ENCODE measurements at places on chromosomes 16 and 17. TPM values are rescaled to one million over a fixed set of nuclear protein-coding genes. Genes with fewer than 3 reads are reported as not detected.

The RNF157 gene
- total RNA-seq: 1.4 TPM

The SLFN14 gene
- not detected for total RNA-seq

The PRDM7 gene
- not detected for total RNA-seq

The CLEC3A gene
- not detected for total RNA-seq

The FHOD1 gene
- 46.9 TPM for total RNA-seq

GRCh38 chr17:51674579-51675255, 414.4 kb downstream of the UTP18 start:
- no peaks in the 10 kb centered on the region for H3K27me3 ChIP-seq
- no peaks in the 10 kb centered on the region for H3K36me3 ChIP-seq
- no peak for DNase-seq
- no peaks in the 10 kb centered on the region for H3K4me1 ChIP-seq
- H3K4me3 ChIP-seq: no peak overlapping the region
- no peak overlapping the region for H3K27ac ChIP-seq

DNA sequence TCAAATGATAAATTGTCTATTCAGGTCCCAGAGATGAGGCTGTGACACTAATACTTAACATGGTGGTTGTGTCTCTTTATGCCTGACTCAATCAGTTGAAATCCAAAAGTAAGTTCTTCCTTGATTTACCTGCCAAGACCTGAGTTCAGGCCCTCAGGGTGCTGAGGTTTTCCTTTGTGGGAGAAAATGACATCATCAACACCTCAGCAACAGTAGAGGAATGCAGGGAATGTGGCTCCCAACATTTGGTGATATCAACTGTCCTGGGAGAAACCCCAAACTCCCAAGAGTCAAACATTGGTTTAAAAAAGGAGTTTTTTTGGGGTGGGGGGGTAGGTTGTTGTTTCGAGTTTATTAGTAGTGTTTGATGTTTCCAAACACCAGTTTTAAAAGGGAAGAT, 14.7 kb downstream of the RNF43 start:
- H3K4me1 ChIP-seq: no peaks in the 10 kb centered on the region
- no peak for DNase-seq
- H3K36me3 ChIP-seq: no peaks in the 10 kb centered on the region
- no peaks in the 10 kb centered on the region for H3K27me3 ChIP-seq

DNA sequence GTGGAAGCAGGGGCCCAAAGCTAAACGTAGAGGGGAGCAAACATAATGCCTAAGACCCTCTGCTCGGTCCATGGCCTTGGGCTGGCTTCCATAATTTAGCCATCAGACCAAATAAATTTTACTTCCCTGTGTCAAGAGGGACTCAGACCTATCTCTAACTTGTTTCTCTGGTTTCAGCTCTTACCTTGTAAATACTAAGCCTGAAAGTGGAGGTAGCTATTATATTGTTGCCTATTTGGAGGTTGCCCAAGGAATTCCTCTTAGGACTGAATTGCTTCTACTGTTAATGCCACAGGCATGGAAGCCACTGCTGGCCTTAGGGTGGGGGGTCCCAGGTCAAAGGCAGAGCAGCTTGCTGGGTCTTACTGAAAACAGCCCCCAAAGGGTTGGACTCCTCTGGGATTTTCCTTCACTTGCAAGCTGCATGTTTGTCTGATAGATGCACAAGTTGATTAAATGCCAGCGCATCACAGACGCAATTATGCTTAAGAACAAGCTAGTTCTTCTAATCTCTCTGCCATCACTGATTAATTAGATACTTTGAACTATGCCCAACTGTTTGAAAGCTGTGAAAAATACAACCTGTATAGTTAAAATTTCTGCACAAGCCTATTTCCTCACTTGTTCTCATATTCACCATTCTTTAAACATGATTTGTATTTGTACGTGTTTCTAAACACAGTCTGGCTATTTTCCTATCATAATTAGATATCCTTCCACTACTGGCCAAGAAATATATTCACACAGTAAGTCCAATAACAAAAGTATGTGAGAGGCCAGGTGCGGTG, 67.9 kb upstream of the HAS3 start:
- no peak overlapping the region for H3K27ac ChIP-seq
- no peak for DNase-seq
- no peaks in the 10 kb centered on the region for H3K4me1 ChIP-seq
- no peak overlapping the region for H3K4me3 ChIP-seq
- H3K36me3 ChIP-seq: peaks cover 4% of the 10 kb centered on the region

DNA sequence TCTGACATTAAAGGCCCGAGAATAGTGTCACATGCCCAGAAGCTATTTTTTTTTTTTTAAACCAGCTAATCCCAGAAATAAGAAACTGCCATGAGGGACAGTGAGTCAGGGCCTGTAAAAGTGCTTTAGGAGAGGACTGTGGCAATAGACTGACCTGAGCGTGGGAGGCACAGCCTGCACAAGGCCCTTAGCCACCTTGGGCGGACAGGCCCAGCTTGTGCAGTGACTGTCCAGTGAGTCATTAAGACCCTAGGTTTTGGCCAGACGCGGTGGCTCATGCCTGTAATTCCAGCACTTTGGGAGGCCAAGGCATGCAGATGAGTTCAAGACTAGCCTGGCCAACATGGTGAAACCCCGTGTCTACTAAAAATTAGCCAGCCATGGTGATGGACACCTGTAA, 343.0 kb upstream of the ZFHX3 start:
- H3K4me3 ChIP-seq: no peak overlapping the region
- no peak overlapping the region for H3K27ac ChIP-seq
- DNase-seq: no peak
- H3K4me1 ChIP-seq: no peaks in the 10 kb centered on the region
- H3K36me3 ChIP-seq: no peaks in the 10 kb centered on the region

DNA sequence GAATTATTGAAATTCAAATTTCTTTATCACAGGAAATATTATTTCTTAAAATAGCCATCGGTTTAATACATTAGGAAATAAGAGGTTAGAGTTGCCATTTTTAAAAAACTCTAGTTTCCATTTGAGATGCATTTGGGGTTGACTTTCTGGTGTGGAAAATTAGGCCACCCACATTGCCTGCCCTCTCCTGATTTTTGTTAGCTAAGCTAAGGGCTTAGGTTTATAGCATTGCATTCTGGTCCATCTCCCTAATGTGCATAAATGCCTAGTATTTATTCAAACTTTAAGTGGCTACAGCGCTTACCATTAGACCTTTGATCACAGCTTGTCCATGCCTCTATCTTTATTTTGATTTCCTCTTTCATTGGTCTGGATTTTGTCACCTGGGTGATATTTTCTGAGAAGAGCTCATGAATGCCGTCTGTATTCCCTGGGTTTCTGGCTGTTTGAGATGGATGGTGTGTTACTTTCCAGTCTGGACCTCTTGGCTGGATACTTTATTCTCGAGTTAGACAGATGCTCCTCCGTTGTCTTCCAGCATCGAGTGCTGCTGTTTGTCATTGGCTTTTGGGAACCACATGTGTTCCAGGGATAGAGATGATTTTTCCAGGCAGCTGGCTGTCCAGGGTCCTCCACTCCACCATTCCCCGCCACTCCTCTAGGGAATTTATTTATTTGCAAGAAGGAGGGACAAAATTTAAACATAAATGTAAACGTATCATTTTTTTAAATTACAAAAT, 120.3 kb downstream of the KATNIP start:
- H3K27me3 ChIP-seq: no peaks in the 10 kb centered on the region
- no peak for DNase-seq
- H3K4me1 ChIP-seq: no peaks in the 10 kb centered on the region
- H3K4me3 ChIP-seq: no peak overlapping the region
- H3K36me3 ChIP-seq: peaks cover 4% of the 10 kb centered on the region

- H3K27ac ChIP-seq: no peak overlapping the region
- no peaks in the 10 kb centered on the region for H3K27me3 ChIP-seq
- DNase-seq: no peak
- H3K4me3 ChIP-seq: no peak overlapping the region
- no peaks in the 10 kb centered on the region for H3K4me1 ChIP-seq
Measured at GRCh38 chr17:72745241-72745640, 347.2 kb downstream of the SLC39A11 start.

DNA sequence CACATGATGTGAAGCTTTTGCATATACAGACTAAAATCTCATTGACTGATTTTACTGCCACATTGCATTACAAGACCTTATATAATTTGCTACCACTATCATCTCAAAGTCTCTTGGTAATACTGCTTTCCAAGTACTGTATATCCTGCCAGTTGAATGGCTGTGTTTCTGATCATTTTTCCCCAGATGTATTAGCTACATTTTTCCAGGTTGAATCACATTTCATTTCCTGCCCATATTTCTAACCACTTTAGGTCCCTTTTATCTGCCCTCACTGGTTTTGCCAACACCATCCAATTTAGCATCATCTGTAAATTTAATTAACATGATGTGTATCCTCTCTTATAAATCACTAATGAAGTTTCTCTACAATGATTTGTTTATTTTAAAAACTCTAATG, 365.7 kb upstream of the PMFBP1 start:
- H3K27ac ChIP-seq: no peak overlapping the region
- no peaks in the 10 kb centered on the region for H3K27me3 ChIP-seq
- no peak for DNase-seq
- H3K4me1 ChIP-seq: peaks cover 6% of the 10 kb centered on the region

- peaks cover 7% of the 10 kb centered on the region for H3K36me3 ChIP-seq
- H3K4me1 ChIP-seq: peaks cover 17% of the 10 kb centered on the region
- H3K27ac ChIP-seq: peak overlapping the region; percentile 63
- H3K4me3 ChIP-seq: no peak overlapping the region
Measured at GRCh38 chr17:80789356-80789902, 202.2 kb upstream of the CHMP6 start.

GRCh38 chr16:87687126-87687910, 78.5 kb downstream of the KLHDC4 start:
- H3K27me3 ChIP-seq: no peaks in the 10 kb centered on the region
- no peak overlapping the region for H3K4me3 ChIP-seq
- no peak overlapping the region for H3K27ac ChIP-seq
- peaks cover 5% of the 10 kb centered on the region for H3K4me1 ChIP-seq

DNA sequence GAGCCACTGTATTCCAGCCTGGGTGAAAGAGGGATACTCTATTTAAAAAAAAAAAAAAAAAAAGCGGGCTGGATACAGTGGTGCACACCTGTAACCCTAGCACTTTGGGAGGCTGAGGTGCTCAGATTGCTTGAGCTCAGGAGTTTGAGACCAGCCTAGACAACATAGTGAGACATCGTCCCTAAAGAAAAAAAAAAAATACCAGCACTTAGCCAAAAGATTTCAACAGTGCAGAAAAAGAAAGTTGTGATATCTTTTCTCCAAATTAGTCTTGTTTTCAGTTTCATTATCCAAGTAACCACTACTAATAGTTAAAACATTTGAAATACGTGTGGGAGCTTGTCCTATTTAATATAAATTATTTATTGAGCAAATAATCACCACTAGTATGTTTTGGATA, 48.7 kb downstream of the TENT4B start:
- H3K4me1 ChIP-seq: peaks cover 14% of the 10 kb centered on the region
- H3K4me3 ChIP-seq: no peak overlapping the region
- H3K36me3 ChIP-seq: no peaks in the 10 kb centered on the region
- H3K27me3 ChIP-seq: no peaks in the 10 kb centered on the region
- DNase-seq: no peak

DNA sequence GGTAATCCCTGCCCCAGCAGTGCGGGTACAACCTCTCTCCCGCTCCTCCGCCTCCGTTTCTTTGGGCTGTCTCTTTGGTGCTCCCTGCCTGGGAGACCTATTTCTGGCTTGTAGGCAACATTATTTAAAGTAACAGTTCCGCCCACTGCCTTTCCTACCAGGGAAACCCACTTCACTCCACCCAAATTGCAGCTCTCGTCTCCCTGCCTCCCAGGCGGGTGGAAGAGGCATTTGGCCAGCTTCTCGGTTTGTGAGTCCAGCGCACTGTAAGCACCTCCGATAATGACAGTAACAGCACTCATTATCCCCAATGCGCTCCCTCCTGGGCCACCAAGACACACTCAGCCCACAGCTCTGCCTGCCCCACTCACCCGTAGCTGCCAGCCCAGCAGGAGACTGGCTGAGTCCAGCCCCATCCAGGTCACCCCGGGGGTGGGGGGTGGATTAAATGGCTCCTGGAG, 165.1 kb upstream of the CDC42EP4 start:
- peaks cover 1% of the 10 kb centered on the region for H3K4me1 ChIP-seq
- H3K4me3 ChIP-seq: no peak overlapping the region
- no peaks in the 10 kb centered on the region for H3K36me3 ChIP-seq
- H3K27me3 ChIP-seq: no peaks in the 10 kb centered on the region

DNA sequence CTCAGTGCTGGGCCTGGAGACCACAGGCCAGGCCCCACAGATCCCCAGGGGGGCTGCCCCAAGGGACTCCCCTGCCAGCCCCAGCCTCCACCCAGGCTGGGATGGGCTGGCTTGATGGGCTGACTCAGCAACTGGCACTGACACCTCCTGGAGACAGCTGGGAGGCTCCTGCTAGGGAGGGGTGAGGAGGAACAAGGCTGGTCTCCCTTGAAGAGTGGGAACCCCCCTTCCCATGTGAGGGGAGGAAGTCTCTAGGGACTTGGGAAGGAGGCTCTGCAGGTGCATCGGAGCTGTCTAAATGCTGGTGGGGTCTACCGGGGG, 10.4 kb downstream of the NHERF1 start:
- H3K27me3 ChIP-seq: no peaks in the 10 kb centered on the region
- H3K4me1 ChIP-seq: peaks cover 44% of the 10 kb centered on the region
- no peak for DNase-seq
- H3K27ac ChIP-seq: no peak overlapping the region

- H3K27ac ChIP-seq: no peak overlapping the region
- peaks cover 11% of the 10 kb centered on the region for H3K4me1 ChIP-seq
- no peaks in the 10 kb centered on the region for H3K27me3 ChIP-seq
- H3K4me3 ChIP-seq: no peak overlapping the region
- no peaks in the 10 kb centered on the region for H3K36me3 ChIP-seq
Measured at GRCh38 chr17:75722542-75723095, 1.4 kb downstream of the ITGB4 start.

DNA sequence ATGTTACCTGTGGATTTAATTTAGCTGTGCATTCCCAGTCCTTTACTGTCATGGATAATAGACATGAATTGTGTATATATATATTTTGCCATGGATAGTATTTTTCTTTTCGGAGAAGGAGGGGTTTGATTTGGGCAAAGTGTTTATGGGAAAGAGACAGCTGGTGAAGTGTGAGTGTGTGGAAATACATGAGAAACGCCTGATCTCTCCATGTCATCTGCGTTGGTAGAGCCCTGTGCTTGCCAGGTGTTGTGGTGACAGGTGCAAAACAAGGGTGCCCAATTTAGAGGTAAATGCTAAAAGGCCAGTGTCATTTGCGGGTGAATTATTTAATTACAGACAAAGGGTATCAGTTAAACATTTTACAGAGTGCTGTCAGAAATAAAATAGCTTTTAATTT, 23.4 kb downstream of the NDEL1 start:
- no peaks in the 10 kb centered on the region for H3K27me3 ChIP-seq
- peaks cover 10% of the 10 kb centered on the region for H3K36me3 ChIP-seq
- DNase-seq: no peak
- no peak overlapping the region for H3K4me3 ChIP-seq
- H3K4me1 ChIP-seq: no peaks in the 10 kb centered on the region
- H3K27ac ChIP-seq: no peak overlapping the region

DNA sequence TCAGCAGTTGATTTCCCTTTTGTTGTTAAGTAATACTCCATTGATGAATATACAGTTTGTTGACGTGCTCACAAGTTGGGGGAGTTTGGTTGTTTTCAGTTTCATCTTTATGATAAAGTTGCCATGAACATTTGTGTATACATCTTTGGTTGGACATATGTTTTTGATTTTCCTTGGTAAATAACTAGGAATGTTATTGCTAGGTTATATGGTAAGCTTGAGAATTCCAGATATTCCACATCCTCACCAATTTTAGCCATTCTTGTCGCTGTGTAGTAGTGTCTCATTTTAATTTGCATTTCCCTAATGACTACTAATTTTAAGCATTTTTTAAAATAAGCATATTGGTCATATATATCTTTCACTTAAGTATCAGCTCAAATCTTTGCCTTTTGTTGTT, 55.0 kb upstream of the RASL10B start:
- H3K36me3 ChIP-seq: peaks cover 73% of the 10 kb centered on the region
- no peak overlapping the region for H3K27ac ChIP-seq
- H3K27me3 ChIP-seq: no peaks in the 10 kb centered on the region
- DNase-seq: no peak
